Activated CD8-positive, alpha-beta T cell treated with anti-CD3 and anti-CD28 coated beads, Interleukin-2, amount 10 ng/mL, durations not matched to agents 7 days and 5 days (primary cell): ENCODE measurements at places on chromosomes 6 and 20.

- H3K4me3 ChIP-seq, result no peak overlapping the region
- no peak for DNase-seq
- peaks cover 20% of the 10 kb centered on the region for H3K27me3 ChIP-seq
- H3K27ac ChIP-seq, result no peak overlapping the region
- H3K36me3 ChIP-seq, result no peaks in the 10 kb centered on the region
- H3K4me1 ChIP-seq, result no peaks in the 10 kb centered on the region
Observed at GRCh38 chr6:36805096-36805797, 34.0 kb downstream of the CPNE5 start.

DNA sequence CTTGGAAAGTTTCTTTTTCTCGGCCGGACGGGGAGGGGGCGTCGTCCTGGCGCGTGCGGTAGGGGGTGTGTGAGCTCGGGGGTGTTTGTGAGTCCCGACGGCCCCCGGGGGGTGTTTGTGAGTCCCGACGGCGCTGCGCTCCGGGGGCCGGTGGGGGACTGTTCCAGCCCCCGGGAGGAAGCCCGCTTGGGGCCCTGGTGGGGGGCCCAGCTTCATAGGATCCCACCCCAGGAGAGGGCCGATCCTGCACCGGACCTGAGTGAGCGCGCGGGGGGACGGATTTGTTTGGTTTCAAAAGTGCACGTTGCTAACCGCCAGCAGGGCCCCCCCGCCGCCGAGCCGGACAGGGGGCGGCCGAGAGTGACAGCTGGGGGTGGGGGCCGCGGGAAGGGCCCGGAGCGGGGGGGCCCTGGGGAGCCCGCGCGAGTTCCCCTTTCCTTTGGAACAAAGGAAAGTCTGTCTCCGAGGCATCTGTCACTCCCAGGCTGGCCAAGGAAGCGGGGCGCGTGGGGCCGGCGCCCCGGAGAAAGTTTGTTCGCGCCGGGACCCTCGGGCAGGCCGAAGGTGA, 485 bp downstream of the TGIF2 start:
- peaks cover 26% of the 10 kb centered on the region for H3K36me3 ChIP-seq
- peak; percentile 38 for DNase-seq
- H3K27ac ChIP-seq, result peak overlapping the region; percentile 81
- no peaks in the 10 kb centered on the region for H3K27me3 ChIP-seq
- H3K4me1 ChIP-seq, result peaks cover 40% of the 10 kb centered on the region

DNA sequence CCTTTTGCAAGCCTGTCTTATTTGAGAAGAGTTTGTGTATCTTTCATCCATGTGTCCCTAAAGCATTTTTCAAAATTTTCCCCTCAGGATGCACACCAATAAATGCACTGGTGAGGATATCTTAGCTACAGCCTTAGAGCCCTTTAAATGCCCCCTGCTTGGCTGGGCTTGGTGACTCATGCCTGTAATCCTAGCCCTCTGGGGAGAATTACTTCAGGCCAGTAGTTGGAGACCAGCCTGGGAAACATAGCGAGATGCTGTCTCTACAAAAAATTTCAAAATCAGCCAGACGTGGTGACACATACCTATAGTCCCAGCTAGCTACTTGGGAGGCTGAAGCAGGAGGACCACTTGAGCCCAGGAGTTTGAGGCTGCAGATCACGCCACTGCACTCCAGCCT, 33.8 kb upstream of the PLCB4 start:
- H3K36me3 ChIP-seq, result no peaks in the 10 kb centered on the region

DNA sequence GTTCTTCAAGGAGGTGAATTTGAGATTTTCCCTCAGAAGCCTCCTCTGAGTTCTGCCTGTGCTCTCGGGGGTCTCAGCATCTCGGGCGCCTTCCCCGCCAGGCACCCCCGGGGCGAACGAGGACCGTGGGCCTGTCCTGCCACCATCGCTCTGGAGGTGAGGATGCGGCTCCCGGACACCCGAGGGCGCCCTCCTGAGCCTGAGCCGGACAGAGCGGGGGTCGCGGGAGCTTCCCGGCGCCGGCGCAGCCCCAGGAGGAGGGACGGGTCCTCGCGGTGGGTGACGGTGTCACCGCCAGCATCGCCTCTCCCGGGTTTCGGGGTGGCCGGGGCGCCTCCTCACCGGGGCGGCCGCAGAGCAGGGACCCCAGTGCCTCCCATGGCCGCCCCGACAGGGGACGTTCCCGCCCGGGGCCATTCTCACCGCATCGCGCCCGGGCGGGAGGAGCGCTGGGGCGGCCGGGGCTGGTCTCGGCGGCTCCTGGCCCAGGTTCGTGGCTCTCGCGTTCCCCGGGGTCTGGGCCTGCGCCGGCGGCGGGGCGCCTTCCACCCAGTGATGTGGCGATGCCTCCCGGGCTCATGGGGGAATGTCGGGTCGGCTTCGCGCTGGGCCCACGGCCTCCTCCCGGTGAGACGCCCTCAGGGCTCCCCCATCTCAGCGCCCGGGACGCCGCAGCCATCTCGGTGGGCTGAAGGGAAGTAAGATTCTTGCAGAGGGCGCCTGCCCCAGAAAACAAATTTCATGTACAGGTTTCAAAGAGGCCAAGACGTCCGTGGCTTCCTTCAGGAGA, 210.5 kb downstream of the ERMARD start:
- peaks cover 23% of the 10 kb centered on the region for H3K4me1 ChIP-seq
- H3K27ac ChIP-seq, result no peak overlapping the region
- H3K27me3 ChIP-seq, result peaks cover 10% of the 10 kb centered on the region
- H3K4me3 ChIP-seq, result peak overlapping the region; percentile 42

GRCh38 chr20:7980332-7981046, 39.1 kb downstream of the TMX4 start:
- H3K27ac ChIP-seq, result peak overlapping the region; percentile 70
- H3K36me3 ChIP-seq, result peaks cover 25% of the 10 kb centered on the region
- peak; percentile 26 for DNase-seq
- peaks cover 17% of the 10 kb centered on the region for H3K4me1 ChIP-seq

DNA sequence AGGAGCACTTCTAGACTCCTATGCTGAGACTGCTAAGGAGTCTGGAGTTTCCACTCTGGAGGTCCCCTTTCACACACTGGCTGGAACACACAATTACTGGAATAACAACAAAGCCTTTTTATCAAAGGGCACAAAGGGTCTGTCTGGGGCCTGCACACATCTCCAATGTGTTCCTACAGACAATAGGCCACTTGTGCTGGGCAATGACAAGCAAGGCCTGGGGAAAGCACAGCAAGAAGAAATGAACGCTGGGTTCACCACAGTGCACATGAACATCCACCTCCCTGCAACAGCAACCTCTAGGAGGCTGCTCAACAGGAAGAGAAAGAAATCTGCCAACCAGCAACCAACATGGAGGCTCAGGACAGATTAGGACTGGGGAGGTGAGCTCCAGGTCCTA, 43.9 kb downstream of the TRPC4AP start:
- DNase-seq, result no peak
- H3K36me3 ChIP-seq, result peaks cover 50% of the 10 kb centered on the region
- H3K4me1 ChIP-seq, result no peaks in the 10 kb centered on the region
